ENCODE measurements at places on chromosomes 7 and 10.

DNA sequence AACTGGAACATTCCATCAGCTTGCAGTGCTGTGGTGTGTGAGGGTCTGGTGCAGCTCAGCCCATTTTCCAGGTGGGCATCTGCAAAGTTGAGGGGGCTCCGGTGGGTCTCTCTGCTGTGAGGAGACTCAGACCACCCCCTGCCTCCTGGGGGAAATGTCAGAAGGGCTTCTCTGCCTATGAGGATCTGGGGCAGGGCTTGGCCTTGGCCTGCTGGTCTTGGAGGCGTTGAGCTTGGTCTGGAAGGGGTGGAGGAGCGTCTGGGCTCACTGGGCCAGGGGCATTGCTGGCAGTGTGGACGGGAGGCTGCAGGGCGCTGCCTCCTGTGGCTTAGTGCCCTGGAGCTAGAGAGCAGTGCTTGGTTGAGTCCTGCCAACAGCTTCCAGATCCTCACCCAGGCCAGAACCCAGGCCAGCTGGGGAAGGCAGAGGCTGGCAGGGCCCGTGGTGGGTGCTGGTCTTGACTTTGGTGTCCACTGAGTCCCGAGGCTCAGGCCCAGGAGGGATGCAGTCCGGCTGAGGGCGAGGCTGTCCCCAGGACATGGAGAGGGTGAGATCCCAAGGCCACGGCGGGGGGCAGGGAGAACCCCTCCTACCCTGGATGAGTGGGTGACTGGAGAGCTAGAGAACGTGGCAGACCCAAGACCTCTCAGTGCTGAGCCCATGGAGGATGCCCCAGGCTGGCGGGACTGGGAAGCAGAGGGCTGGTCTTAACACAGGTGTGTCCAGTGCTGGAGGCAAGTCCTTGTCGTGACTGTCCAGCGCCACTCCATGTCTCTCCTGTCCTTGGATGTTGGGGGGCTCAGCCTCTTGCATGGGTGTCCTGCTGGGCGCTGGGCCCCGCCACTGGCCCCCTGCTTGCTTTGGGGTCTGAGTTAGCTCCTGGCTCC, 2.8 kb downstream of the SPRN start:
- no peak for DNase-seq

DNA sequence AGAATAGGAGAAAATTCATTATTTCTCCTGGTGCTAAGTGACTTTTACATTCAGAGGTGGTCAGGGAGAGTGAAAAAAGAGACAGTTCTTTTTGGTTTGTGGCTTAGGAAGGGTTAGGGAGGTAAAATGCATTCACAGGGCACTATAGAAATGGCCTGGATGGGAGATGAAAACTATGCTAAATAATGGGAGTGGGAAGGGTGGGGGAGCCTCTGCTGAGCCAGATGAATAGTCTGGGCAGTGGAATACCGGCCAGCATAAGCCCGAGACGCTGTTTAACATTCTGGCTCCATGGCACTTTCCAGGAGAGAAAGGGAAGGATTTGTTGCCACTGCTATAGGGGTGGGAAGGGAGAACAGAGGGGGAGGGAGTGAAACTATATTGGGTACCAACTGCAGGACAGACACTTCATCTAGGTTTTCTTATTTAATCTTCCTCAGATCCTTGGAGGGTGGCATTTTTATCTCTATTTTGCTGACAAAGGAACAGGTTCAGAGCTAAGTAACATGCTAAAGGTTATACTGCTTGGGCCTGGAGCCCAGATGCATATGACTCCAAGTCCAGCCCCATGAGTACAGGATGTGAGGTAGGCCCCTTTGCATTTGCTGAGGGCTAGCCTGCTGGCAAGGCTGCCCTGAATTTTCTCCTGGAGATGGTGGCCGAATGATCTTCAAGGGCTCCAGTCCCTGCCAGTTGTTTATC, 372.4 kb downstream of the CCSER2 start:
- no peak for DNase-seq

GRCh38 chr10:32890444-32890843, 67.6 kb downstream of the ITGB1 start:
- DNase-seq: no peak

- DNase-seq: no peak
Observed at GRCh38 chr10:13990946-13991345, 339.8 kb downstream of the FRMD4A start.

DNA sequence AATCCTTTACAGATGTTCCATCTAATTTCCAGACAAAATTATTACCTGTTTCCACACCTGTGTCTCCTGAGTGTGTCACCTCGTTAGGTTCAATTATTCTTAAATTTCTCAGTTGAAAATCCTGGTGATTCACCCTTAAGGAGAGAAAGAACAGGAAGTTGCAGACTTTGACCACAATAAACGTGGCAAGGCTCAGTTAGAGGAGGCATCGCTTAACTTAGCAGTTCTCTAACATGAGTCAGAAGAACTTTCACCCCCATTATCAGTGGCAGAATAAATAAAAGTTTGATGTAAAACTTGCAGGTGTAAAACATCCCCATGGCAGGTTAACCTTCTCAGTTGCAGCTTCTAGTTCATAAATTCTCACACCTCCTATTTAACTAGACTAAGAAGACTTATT, 8.3 kb downstream of the XPNPEP1 start:
- peak; percentile 28 for DNase-seq

DNA sequence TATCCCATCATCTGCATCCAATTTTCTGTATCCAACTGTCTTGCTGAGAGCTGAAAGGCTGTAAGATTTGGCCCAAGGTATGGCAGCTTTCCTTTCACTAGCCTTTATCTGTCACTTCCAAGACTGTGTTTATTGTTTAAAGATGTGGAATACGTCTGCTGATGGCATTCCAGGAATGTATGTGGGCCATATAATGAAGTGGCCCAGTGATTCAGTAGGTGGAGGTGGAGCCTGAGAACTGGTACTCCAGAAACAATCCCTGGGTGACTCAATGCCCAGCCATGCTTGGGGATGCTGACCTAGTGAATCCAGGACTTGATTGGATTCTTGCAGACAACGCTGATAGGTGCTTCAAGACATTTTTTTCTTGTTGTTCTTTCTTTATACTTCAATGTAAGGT, 13.5 kb downstream of the NEUROD6 start:
- no peak for DNase-seq

DNA sequence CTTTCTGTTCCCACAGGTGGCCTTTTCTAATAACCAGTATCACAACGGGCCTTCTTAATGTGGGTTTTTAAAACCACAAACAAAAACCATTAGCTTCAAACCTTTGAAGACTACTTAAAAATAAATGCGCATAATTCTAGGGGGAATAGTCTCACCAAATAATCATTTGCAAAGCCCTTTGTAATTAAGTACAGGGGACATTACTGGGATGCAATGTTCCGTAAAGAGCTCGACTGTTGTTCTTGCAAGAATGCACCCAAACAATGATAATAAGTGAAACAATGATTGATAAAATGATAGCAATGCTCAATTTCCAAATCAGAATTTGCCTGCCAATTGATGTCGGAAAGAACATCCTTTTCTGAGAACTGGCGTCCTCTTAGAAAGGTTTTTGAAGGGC, 589.1 kb upstream of the ADARB2 start:
- no peak for DNase-seq

GRCh38 chr7:34821932-34822558, 164.0 kb downstream of the NPSR1 start:
- DNase-seq: no peak

DNA sequence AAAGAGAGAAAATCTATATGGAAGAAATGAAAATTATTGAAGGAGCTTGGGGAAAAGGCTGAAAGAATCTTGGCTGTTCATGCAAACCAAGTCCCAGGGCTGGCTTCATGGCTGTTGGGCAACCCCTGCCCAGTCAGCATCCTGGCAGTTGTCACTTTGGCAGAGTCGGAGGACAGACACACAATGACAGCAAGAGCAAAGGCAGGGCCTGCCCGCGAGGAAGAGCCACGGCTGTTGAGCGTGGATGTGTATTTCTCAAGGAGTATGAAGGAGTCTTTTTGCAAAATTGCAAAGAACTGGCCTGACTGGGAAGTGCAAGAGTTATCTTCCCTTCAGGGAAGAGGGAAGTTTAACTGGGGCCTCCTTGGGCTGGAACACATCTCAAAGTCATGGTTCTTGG, 11.7 kb downstream of the PTPRE start:
- no peak for DNase-seq

DNA sequence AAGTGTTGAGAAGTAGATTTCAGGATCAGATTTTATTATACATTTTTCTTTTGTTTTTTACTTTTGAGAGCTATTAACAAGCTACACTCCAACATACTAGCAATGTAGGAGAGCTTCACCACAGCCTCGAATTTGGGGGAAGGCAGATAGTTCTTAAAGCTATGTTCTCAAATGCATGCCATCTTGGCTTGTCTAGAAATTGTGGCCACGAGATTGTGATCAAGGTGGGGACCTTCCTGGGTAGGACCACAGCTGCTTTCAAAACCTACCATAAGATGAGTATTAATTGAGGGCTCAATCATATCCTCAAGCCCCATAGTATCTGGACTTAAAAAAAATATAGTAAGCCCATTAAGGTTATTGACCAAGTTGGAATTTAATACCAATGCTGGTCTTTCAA, 27.9 kb upstream of the JAZF1 start:
- DNase-seq: no peak

GRCh38 chr10:132606536-132607316, 69.1 kb downstream of the INPP5A start:
- no peak for DNase-seq

DNA sequence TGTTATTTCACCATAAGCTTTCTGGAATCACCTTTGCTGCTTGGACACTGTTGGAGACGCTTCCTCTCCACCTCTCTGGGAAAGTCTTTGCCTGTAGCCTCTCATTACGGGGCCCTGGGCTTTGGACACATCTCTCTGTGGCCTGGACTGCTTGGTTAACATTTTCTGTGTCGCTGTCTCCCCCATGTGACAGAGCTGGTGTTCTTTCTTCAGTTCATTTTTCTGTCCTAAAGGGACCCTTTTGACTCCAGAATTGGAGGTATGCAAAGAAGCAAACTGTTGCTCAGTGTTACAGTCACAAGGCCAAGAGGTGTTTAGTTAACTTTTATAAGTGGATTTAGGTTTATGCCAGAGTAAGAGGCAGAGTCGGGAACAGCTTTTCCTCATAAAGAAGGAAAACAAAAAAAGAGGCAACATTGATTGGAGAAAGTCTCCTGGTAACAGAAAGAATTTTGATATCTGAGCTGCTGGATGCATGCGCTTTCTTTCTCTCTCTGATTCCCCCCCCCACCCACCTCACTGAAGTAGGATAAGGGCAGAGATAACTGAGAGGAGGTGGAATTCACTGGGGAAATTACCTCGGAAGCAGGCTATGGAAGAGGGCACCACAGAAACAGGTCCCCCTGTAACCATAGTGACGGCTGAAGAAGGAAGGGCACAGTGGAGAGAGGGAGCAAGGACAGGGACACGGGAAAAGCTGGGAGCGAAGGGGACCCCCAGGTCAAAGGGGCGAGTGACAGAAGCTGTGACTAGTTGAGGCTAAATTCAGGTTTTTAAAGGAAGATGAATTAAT, 57.8 kb downstream of the LGI1 start:
- DNase-seq: no peak

DNA sequence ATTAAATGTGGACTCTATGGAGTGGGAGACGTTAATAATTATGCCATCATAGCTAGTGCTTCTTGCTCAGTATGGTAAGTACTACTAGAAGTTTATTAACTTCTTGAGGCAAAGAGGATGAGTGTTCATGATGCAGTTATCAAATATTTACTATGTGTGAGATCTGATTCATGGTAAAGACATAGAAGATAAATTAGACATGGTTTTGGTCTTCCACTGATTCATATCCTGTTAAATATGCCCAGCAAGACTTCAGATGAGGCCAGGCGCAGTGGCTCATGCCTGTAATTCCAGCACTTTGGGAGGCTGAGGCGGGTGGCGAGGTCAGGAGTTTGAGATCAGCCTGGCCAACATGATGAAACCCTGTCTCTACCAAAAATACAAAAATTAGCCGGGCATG, 547.1 kb upstream of the ANKRD30A start:
- no peak for DNase-seq

- no peak for DNase-seq
Observed at GRCh38 chr10:122326806-122327205, 47.7 kb upstream of the PLEKHA1 start.

DNA sequence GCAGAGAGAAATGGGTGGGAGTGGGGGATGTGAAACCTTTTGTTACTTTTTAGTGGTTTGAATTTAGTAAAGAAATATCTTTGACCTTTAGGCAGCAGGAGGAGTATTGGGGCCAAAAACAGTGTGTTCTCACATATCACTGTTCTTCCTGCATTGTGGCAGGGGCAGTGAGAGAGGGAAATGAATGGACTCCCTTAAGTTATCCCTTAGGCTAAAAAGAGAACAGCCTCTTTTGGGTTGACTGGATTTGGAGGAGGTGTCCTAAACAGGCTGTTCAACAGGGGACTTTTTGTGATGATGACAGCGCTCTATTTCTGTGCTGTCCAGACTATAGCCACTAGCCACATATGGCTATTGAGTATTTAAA, 22.3 kb downstream of the ZNF775 start:
- no peak for DNase-seq

DNA sequence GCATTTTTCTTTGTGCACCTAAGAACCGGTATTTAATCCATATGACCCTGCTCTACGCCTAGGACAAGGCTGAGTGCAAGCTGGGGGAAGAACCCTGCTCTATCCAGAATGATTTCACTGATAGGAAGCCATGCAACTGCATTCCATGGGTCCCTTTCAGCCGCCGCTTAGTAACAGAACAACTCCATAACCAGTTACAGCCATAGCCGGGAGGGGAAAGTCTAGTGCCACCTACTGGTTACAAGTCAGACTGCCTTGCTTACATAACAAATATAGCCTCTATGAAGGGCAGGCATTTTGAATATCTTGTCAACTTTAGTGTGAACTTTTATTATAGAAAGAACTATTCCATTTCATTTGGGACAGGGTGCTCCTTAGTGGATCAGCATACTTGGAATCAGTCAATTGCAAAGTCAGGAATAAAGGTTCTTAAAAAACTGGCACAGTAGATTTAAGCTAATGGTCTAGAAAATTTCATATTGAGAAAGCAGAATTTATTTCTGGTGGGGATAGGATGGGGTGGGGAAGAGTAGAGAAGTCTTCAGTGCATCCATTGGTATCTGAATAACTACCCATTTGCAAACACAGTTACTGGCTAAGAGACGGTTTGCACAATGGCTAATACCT, 521.7 kb downstream of the ADRA2A start:
- peak; percentile 14 for DNase-seq

DNA sequence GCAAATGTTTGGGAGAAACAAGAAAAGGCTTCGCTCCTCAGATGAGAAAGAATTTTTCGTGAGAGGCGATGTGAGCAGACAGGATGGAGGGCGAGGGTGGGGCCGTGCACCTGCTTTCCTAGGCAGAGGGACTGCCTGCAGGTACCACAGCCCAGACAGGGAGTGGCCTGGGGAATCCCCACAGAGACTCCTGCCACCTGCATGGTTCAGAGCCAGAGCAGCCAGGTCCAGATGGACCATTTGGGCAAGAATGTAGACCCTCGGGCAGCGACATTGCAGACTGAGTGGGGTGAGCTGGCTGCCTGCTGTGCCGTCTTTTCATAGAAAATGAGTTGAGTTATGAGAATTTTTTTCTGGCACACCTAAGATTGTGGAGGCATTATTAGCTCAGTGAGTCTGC, 216.8 kb downstream of the SNX10 start:
- DNase-seq: no peak
